H1 (cell line): ENCODE measurements at places on chromosomes 6 and 20.
A peak's percentile ranks its signal among the peaks of the same experiment; 100 is the strongest.

- no peak for DNase-seq
- H3K27ac ChIP-seq, result no peak overlapping the region
- H3K4me3 ChIP-seq, result no peak overlapping the region
- H3K36me3 ChIP-seq, result no peaks in the 10 kb centered on the region
Measured at GRCh38 chr6:45044086-45044485, 284.0 kb upstream of the RUNX2 start.

- no peak overlapping the region for H3K27ac ChIP-seq
- no peak overlapping the region for H3K4me3 ChIP-seq
- peaks cover 2% of the 10 kb centered on the region; the same call in 1 of the 2 replicates for H3K4me1 ChIP-seq
- H3K36me3 ChIP-seq, result no peaks in the 10 kb centered on the region
- DNase-seq, result no peak
- H3K27me3 ChIP-seq, result no peaks in the 10 kb centered on the region
Measured at GRCh38 chr6:136784271-136784664, 8.0 kb downstream of the MAP3K5 start.

- no peaks in the 10 kb centered on the region for H3K27me3 ChIP-seq
- H3K27ac ChIP-seq, result no peak overlapping the region
- DNase-seq, result no peak
- H3K4me3 ChIP-seq, result no peak overlapping the region
- no peaks in the 10 kb centered on the region for H3K36me3 ChIP-seq
- no peaks in the 10 kb centered on the region for H3K4me1 ChIP-seq
Measured at GRCh38 chr6:149901444-149902140, 3.7 kb upstream of the RAET1E start.

- peaks cover 5% of the 10 kb centered on the region; the same call in 1 of the 2 replicates for H3K4me1 ChIP-seq
- H3K36me3 ChIP-seq, result no peaks in the 10 kb centered on the region
- H3K4me3 ChIP-seq, result peak overlapping the region; percentile 92
- DNase-seq, result no peak
- no peaks in the 10 kb centered on the region for H3K27me3 ChIP-seq
Measured at GRCh38 chr6:82248273-82248735, 760 bp upstream of the IBTK start.

DNA sequence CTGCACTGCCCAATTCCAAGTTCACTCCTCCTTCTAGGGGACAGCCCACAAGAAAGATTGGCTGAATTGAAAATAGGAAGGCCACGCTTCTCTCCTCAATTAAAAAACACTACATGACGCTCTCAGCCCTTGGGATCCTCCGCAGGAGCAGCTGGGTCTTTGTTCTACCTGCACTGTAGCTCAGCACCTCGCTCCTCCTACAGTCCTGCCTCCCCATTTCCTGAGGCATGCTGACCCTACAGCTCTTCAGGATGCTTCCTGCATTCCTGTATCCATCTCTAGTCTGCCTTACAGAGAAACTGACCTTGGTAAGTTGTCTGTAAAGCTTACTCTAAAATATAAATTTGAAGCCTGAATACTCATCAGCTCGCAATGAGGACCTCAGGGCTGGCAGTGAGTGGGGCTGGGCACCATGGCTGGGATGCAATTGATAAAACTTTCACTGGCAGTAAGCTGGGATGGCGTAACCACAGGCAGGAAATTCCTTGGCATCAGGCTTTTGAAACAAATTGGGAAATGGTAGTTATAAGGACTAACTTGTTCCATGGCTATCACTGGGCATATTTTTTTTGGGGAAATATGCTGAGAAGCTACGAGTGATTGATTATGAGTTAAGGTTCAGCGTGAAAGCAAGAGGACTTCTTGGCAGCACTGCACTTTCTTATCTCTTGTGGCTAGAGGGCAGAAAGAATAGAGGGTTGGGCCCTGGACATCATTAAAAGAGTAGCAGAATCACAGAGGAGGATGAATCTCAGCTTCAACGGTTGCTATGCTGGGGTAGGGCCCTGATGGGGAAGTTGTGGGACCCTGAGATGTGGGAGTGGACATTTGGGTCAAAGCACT is 11.7 kb upstream of the SIRPB1 start:
- H3K4me1 ChIP-seq, result peaks cover 9% of the 10 kb centered on the region
- H3K4me3 ChIP-seq, result no peak overlapping the region
- no peaks in the 10 kb centered on the region for H3K36me3 ChIP-seq
- H3K27me3 ChIP-seq, result no peaks in the 10 kb centered on the region
- no peak for DNase-seq
- no peak overlapping the region for H3K27ac ChIP-seq

- peaks cover 54% of the 10 kb centered on the region for H3K36me3 ChIP-seq
- no peak overlapping the region for H3K4me3 ChIP-seq
- H3K27me3 ChIP-seq, result no peaks in the 10 kb centered on the region
- H3K4me1 ChIP-seq, result no peaks in the 10 kb centered on the region
- no peak overlapping the region for H3K27ac ChIP-seq
Measured at GRCh38 chr20:44942264-44942973, 17.8 kb downstream of the TOMM34 start.
